ENCODE measurements at places on chromosomes 6 and 20.
A peak's percentile ranks its signal among the peaks of the same experiment; 100 is the strongest.

DNA sequence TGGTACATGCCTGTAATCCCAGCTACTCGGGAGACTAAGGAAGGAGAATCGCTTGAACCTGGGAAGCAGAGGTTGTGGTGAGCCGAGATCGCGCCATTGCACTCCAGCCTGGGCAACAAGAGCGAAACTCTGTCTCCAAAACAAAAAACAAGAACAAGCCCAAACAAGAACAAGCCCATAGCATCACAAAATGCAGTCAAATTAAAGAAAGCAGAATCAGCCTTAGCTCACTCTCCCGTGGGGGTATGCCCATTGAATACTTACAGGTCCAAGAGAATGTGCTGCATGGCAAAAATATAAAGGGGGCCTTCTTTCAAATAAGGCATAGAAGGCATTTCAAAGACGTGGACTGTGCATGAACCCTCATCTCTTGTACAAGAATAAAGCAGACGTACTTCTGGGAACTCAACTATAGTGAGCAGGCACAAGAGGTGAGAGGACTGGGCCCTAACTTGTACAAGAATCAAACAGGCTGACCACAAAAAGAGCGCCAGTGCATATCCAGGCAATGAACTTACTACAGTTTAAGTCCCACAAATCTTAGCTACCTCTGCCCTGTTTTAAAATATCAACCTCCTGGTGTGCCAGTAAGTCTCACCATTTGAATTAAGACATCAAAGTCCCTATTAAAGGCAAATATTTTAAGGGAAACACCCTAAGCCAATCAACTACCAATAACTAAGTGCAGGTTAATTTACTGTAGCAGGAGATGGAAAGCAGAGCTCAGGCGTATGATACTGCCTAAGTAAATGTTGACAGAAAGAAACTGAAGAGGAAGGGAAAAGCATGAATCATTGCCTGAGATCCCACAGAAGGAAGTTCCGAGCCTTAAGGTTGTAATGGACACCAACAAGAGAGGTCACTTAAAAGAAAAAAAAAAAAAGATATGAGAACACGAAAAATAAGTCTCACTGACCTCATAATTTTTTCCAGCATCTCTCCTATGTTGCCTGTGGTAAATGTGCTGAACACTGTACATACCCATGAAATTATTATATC is 37.4 kb downstream of the TOMM6 start:
- DNase-seq: no peak
- no peak overlapping the region for H3K4me3 ChIP-seq
- no peaks in the 10 kb centered on the region for H3K4me1 ChIP-seq
- no peaks in the 10 kb centered on the region for H3K27me3 ChIP-seq

- H3K36me3 ChIP-seq: no peaks in the 10 kb centered on the region
- no peak overlapping the region for H3K27ac ChIP-seq
- DNase-seq: peak; percentile 18
- no peak overlapping the region for H3K4me3 ChIP-seq
- peaks cover 9% of the 10 kb centered on the region for H3K27me3 ChIP-seq
Measured at GRCh38 chr6:112337209-112337638, 9.9 kb upstream of the RFPL4B start.

DNA sequence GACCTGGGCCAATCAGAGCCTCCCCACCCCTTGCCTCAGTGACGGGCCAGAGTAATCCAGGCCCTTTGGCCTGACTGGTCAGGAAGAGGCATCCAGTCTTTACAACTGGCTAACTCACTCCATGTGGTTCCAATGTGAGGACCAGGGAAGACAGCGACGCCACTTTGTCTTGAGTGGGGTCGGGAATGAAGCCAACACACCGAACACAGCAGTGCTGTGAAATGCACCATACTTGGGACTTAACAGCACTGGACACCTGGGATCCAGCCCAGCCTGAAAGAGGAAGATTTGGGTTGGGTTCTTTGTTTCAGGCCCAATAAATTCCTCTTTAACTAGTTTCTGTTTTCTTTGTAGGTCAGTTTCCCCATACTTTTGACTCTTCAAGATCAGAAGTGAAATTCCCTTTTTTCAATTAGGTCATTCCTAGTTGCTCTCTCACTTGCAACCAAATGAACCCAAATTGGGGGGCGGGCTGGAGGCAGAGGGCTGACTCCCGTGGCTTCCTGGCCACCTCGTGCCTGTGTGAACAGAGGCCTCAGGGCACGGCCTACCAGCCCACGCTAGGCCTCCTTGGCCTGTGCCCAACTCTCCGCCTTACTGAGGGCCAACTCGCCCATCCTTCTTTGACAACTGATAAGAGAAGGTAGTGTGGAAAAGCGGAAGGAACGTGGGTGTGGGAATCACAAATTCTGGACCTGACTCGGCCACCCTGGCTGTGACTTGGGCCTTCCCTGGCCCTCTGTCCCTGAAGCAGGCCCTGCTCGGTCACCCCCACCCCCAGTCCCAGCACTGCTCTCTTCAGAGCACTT is 17.1 kb downstream of the SULF2 start:
- no peak overlapping the region for H3K27ac ChIP-seq
- peaks cover 19% of the 10 kb centered on the region for H3K4me1 ChIP-seq
- H3K4me3 ChIP-seq: no peak overlapping the region

DNA sequence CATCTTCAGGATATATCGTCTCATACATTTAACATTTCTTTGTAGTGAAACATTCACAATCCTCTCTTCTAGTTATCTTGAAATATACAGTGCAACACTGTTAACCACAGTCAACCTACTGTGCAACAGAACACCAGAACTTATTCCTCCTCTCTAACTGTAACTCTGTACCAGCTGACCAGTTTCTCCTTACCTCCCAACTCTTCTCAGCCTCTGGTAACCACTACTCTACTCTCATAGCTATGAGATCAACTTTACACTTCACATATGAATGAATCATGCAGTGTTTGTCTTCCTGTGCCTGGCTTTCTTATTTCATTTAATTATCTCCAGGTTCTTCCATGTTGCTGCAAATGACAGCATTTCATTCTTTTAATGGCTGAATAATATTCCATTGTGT is 337.6 kb downstream of the BTBD9 start:
- no peaks in the 10 kb centered on the region for H3K36me3 ChIP-seq
- H3K27me3 ChIP-seq: no peaks in the 10 kb centered on the region
- no peak overlapping the region for H3K4me3 ChIP-seq
- no peaks in the 10 kb centered on the region for H3K4me1 ChIP-seq

GRCh38 chr6:170003451-170004160 is 252.2 kb downstream of the ERMARD start:
- H3K4me1 ChIP-seq: peaks cover 19% of the 10 kb centered on the region
- peaks cover 10% of the 10 kb centered on the region for H3K36me3 ChIP-seq
- DNase-seq: no peak
- H3K4me3 ChIP-seq: no peak overlapping the region
- H3K27me3 ChIP-seq: no peaks in the 10 kb centered on the region
- no peak overlapping the region for H3K27ac ChIP-seq

DNA sequence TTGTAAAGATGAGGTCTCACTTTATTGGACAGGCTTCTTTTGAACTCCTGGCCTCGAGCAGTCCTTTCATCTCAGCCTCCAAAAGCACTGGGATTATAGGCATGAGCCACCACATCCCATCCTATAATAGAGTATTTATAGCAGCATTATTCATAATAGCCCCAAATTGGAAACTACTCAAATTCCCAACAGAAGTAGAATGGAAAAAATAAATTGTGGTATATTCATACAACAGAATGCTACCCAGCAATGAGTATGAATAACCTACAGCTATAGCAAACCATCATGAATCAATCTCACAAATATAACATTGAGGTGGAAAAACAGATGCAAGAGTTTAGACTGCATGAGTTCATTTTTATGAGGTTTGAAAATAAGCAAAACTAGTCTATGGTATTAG is 84.8 kb upstream of the BTBD3 start:
- no peak for DNase-seq
- no peak overlapping the region for H3K4me3 ChIP-seq
- H3K36me3 ChIP-seq: no peaks in the 10 kb centered on the region
- no peaks in the 10 kb centered on the region for H3K27me3 ChIP-seq
- H3K27ac ChIP-seq: no peak overlapping the region

DNA sequence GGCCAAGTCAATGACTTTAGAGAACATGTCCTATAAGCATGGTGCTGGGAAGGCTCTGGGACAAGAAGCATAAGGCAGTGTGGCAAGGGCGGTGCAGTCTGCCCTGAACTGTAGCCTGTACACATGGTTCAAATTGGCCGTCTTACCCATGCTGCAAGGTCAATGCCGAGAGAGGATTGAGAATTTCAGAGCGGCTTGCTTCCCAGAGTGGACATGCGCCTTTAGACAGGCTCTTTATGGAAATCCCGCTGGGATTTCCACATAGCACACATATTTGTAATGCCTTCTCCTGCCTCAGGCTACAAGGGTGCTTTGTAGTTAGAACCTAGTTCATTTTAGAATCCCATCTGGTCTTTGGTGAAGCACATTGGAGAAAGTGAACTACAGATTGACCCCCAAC is 36.1 kb upstream of the CEP162 start:
- no peaks in the 10 kb centered on the region for H3K27me3 ChIP-seq
- H3K4me3 ChIP-seq: no peak overlapping the region
- no peaks in the 10 kb centered on the region for H3K36me3 ChIP-seq
- DNase-seq: no peak

GRCh38 chr6:105757512-105758200 is 328.5 kb upstream of the PRDM1 start:
- peaks cover 7% of the 10 kb centered on the region for H3K27me3 ChIP-seq
- H3K36me3 ChIP-seq: no peaks in the 10 kb centered on the region
- no peak overlapping the region for H3K4me3 ChIP-seq
- DNase-seq: no peak

- peaks cover 9% of the 10 kb centered on the region for H3K36me3 ChIP-seq
- no peak overlapping the region for H3K4me3 ChIP-seq
- DNase-seq: no peak
- H3K4me1 ChIP-seq: no peaks in the 10 kb centered on the region
- peak overlapping the region; percentile 12 for H3K27ac ChIP-seq
Measured at GRCh38 chr6:143333081-143333480, 117.4 kb downstream of the ADAT2 start.

DNA sequence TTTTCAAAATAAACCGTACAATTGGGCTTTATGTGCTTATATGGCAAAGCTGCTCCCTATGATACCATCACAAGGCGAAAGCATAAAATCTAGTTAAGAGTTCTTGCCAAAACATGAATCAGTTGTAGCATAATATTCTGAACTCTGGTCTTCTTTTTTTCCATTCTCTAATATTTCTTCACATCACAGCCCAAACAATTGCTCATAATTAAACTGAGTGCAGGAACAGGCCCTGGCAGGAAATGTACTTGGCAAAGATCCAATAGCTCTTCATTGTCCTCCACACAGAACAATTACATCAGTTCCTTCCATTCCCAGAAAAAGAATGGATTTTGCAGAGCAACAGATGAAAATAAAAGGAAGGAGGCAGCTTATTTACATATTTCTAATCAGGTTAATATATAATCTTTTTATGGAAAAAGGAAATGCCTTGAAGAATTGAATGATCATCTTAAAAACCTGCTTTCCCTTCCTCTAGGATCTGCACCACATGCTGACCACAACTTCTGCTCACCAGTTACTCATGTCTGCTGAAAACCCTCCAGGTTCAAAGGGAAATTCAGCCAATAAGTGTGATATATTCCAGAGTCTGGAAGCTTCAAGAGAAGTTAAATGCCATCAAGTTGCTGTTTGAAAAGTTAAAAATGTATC is 123.3 kb upstream of the COL21A1 start:
- no peak overlapping the region for H3K4me3 ChIP-seq
- H3K27ac ChIP-seq: no peak overlapping the region
- H3K36me3 ChIP-seq: no peaks in the 10 kb centered on the region
- peaks cover 31% of the 10 kb centered on the region for H3K4me1 ChIP-seq
- peaks cover 4% of the 10 kb centered on the region for H3K27me3 ChIP-seq

DNA sequence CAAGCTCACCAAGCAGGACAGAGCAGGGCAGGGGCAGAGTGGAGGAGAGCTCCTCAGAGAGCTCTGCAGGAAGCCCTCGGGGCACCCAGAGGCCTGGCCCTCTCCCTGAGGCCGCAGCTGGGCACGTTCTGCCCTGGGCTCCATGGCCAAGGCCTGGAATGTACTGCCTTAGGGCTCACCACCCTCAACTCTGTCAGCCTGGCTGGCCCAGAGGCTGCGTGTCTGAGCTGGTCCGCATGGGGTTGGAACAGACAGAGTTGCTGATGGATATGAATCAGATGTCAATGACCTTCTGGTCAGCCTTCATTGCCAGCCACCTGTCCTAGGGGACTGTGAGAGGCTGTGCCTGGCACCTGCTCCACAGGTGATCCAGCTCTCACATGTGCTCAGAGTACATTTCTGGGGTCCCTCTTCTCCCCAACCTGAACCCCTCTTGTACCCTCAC is 33.2 kb upstream of the PCMTD2 start:
- no peaks in the 10 kb centered on the region for H3K36me3 ChIP-seq
- H3K27ac ChIP-seq: no peak overlapping the region
- peaks cover 5% of the 10 kb centered on the region for H3K27me3 ChIP-seq
- H3K4me1 ChIP-seq: peaks cover 29% of the 10 kb centered on the region
- H3K4me3 ChIP-seq: no peak overlapping the region
- no peak for DNase-seq

Measured in progenitor cell of endocrine pancreas (in vitro differentiated cells).